T-helper 2 cell (primary cell): ENCODE measurements at places on chromosomes 2 and 18.

- no peak for DNase-seq
Observed at GRCh38 chr18:34795070-34795732, 85.1 kb downstream of the DTNA start.

- DNase-seq: no peak
Observed at GRCh38 chr2:26612522-26613240, 28.5 kb downstream of the CIB4 start.

DNA sequence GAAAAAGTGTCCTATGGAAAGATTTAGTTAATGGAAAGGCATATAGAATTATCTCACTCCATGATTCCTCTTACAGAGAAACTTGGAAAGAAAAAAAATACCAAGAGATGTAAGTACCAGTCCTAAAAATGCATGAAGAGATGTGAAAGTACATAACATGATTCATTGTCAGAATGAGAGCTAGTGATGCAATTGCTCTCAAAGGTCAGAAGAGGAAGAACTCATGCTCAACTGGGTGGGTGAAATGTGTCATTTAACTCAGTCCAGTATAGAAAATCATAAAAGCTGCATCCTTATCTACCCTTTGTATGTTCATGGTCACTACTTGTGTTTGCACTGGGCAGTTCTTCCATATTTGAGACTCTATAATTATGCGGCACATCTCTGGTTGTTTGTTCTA lies 300.0 kb upstream of the PIK3C3 start:
- DNase-seq: no peak

- no peak for DNase-seq
Observed at GRCh38 chr2:45612731-45613130, 1.7 kb upstream of the SRBD1 start.

DNA sequence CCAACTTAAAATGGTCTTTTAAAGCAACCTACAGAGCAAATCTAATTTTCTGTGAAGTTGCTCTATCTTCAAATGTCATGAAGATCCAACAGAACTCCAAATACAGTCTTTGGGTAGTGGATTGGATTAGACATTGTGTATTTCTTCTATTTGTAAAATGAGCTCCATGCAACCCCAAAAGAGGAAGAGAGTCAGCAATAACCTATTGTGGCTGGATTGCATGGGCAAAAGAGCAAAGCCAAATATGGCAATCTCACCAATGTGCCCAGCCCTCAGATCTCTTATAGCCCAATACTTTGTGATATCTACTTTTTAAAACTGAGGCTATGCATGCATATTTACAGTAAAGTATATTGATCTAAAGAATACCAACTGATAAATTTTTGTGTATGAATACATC lies 146.3 kb downstream of the TXNL1 start:
- no peak for DNase-seq

DNA sequence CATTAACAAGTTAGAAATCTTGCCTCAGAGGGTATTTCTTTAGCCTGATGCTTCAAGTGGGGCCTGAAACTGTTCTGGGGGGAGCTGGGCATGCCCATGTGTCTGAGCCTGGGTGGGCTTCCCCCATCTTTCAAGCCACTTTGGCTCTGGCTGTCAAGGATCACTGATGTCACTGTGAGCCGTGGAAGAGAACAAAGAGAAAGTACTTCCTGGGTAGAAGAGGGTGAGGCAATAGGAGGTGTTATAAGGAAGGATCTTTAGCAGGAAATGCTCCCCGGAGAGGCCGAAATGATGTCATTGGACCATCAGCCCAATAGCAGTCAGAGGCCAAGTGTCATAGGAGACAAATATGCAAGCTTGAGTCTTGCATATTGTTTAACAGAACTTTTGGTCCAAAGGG lies 228.4 kb upstream of the MEX3C start:
- no peak for DNase-seq

GRCh38 chr2:197088694-197089093 lies 162.2 kb upstream of the PGAP1 start:
- DNase-seq: no peak

- no peak for DNase-seq
Observed at GRCh38 chr2:59308108-59308507, 1067.0 kb upstream of the FANCL start.

DNA sequence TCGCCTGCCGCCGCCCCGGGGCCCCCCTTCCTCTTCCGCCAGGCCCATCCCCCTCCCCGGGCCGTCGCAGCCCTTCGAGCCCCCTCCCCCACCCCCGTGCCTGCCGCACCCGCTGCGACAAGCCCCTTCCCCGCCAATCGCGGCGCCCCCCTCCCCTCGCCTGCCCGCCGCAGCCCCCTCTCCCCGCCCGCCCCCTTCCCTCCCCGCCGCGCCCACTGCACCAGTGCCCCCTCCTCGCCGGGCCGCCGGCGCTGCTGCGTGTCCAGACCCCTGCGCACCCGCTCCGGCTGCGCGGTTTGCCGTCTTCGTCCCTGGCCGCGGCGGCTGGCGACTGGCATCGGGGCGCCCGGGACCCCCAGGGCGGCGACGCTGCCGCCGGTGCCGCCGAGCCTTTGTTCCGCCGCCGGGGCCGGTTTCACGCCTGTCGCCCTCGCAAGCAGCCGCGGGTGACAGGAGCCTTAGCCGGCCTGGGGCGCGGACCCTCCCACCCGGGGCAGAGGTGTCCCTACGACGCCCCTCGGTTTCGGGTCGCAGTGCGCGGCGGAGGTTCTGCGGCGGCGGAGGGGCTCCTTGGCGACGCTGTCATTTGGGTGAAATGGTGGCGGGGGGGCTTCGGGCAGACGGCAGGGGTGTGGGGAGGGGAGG lies 18.1 kb downstream of the GPC1 start:
- DNase-seq: no peak

DNA sequence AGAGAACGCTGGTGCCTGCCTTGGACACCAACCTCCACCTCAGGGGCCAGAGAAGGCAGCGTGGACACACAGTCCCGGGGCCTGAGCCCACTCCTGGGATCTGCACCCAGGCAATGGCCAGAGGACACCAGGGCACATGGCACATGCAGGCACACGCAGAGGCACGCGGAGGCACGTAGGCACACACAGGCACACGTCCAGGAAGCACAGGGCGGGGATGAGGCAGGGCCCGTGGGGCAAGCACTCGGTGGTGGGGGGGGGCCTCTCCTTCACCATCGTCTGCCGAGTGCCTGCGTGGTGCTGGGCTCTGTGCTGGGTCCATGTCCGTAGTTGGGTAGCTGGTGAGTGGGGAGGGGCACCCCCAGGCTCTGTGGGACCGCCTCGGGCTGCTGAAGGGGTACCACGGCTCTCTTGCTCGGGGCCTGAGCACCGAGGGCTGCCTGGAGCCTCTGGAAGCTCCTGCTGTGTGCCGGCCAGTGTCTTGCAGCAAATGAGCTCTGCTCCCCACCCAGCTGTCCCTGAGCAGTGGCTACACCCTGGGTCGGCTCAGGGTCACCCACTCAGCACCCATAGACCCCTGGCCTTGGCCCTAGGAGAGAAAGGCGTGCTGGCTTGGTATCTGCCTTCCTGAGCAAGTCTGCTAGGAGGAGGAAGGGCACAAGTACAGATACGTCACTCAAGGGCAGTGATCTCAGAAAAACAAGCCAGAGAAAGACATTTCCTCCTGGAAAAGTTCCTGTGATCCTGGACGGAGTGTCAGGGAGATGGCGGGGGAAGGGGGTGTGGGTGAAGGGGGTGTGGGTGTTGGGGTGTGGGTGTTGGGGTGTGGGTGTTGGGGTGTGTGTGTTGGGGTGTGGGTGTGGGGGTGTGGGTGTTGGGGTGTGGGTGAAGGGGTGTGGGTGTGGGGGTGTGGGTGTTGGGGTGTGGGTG lies 26.4 kb downstream of the RTP5 start:
- no peak for DNase-seq

DNA sequence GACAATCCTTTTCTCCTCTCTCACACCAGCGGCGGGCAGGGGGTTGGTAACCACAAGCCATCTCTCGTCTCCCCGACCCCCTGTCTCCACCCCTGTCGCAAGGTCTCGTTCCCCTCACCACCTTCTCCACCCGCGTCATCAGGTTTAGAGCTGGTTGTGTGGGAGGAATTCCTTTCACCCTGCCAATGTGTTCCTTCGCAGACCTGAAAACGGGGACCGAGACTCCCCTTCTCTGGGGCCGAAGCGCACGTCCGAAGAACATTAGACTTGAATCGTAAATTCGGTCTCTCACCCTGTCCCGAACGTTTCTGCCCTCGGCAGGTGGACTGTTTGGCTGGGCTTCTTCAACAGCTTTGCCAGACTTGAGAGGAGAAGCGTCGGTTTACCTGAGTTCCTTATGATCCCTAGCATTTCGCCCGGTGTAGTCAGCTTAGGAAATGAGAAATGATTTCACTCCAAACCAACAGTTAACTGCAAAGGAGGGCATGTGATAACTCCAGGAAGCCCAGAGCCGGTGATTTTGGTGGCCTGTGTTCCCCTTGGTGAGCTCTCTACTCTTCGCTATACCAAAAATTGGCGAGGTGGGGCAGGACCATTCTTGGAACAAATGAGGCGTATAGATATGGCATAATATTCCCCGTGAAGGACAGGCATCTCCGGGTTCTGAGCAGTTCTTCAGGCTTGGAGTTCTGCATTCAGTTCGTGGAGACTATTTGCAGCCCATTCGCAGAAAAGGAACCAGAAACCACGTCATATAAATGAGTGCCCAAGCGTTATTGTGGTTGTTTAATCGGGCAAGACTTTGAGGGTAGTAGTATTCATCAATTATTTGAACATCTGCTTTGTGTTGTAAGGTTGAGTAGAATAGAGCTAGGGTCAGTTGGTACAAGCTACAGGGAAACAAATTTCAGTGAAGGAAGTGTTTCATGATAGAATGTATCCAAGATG lies 694 bp downstream of the CFAP36 start:
- DNase-seq: peak; percentile 22

GRCh38 chr18:62651276-62652056 lies 63.9 kb upstream of the PHLPP1 start:
- no peak for DNase-seq

- DNase-seq: no peak
Observed at GRCh38 chr2:240411261-240412160, 24.0 kb upstream of the GPC1 start.

DNA sequence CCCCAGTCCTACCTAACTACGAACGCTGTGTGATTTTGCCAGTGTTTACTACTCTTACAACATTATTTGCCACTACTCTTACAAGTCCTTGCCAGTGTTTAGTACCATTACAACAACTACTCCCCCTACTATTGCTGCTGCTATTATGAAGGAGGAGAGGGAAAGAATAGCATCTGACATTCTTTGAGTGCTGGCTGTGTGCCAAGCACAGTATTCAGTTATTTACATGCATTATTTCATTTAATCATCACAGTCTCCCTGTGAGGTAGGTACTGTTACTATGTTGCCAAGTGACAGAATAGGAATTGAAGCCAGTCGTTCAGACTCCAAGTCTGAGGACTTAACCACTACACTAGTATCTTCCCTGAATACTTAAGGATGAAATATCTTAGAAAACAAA lies 185.9 kb upstream of the FOSL2 start:
- DNase-seq: no peak

DNA sequence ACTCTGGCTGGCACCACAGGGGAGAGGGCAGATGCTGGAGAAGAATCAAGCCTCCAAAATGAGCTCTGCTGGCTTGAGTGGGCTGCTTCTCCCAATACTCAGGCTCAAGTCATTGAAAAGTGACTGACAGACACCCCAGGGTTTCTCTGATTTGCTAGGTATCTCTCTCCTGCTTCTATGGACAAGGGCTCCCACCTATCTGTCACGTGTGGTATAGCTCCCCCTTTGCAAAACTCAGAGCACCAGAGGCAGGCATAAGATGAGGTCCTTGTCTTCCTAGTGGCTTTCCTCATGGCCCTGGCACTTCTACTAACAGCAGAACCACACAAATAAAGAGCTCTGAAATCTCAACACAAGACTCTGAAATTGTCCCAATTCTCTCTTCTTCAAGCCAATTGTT lies 105.2 kb downstream of the GALNT14 start:
- DNase-seq: no peak

DNA sequence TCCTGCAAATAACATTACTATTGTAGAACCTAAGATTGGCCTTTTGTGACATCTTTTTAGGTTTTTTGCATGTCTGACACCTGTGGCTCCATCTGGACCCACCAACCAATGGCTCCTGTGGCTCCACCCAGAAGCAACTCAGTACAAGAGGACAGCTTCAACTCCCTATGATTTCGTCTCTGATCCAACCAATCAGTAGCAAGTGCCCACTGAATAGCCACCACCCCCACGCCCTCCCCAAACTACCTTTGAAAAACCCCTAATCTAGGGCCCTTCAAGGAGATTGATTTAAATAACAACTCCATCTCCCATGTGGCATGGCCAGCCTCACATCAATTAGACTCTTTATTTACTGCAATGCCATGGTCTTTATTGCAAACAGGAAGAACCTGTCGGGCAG lies 23.6 kb downstream of the MPP4 start:
- DNase-seq: no peak

DNA sequence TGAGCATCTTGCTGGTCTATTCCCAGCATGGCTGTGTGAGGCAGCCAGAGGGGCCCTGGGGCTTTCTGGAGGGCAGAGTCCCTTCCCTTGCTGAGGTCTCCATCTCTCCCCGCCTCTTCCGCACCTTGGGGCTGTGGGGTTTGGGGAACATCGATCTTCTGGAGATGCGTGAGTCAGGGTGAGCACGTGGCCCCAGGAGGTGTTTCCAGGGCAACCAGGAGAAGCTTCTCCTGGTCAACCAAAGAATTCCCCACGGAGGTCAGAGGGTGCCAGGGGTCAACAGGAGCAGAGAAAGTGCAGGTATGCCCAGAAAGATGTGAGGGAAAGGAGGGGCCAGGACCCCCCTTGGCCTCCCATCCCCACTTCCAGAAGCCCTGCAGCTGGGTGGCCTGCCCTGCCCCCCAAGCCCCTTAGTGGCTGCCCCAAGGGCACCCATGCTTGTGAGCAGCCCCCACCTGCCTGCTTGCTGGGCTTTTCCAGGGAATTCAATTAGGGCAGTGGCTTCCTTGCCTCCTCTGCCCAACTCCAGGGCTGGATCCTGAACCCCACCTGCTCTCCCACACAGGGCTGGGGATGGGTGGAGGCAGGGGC lies 2.8 kb upstream of the PROM2 start:
- DNase-seq: no peak

- DNase-seq: no peak
Observed at GRCh38 chr2:84676295-84676694, 160.0 kb downstream of the DNAH6 start.

DNA sequence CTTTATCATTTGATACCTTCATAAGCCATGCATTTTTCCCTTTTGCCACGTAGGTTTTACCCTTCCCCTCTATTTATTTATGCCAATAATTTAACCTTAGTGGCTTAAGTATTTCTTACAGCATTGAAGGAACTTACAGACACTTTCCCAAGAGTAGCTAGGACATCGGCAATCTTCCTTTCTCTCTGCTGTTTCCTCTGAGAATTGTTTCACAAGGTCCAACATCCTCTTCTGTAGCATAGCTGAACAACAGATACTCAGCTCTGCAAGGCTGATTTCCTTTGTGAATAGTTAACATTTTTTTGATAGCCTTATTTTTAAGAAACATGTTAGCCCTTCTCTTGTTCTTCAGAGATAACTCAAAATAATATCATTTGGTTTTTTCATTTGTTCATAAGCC lies 1.1 kb upstream of the GCA start:
- no peak for DNase-seq

DNA sequence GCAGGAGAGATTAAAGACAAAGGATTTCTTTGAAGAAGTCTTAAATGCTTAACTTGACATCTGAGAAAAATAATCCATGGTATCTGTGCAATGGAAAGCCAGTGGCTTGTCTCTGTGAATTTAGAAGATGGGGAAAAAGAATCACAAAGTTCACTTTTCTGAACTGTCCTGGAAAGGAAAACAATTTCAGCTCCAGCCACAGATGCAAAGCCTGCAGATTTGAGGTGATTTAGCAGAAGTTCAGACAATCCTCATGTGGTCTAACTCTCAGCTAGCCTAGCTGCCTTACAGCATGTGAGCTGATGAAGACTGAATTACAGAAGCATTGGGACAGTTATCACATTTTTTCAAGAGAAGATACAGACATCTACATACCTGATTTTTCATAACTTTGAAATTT lies 126.7 kb upstream of the ITGB6 start:
- DNase-seq: no peak
